Psoas muscle (tissue), 8 donors: ENCODE measurements at places on chromosomes 3 and 15. TPM values are rescaled to one million over a fixed set of nuclear protein-coding genes. Genes with fewer than 3 reads are reported as not detected.

Gene ALAS1
- total RNA-seq, result 73.4 TPM

Gene RFX7
- total RNA-seq, result 17.6 TPM

Gene RPP25
- total RNA-seq, result 0.64 TPM

Gene DAPK2
- total RNA-seq, result 65.6 TPM

Gene NPTN
- total RNA-seq, result 32.0 TPM

Gene FSTL1
- total RNA-seq, result 43.9 TPM

Gene CCDC13
- total RNA-seq, result 0.64 TPM

Gene KPNA4
- 198 TPM for total RNA-seq

Gene SOX14
- total RNA-seq, result not detected

Gene CAND2
- 140 TPM for total RNA-seq

Gene NR1I2
- total RNA-seq, result not detected

Gene ISLR2
- total RNA-seq, result 1.1 TPM

Gene FSD2
- 28.9 TPM for total RNA-seq

Gene DZIP1L
- 1.8 TPM for total RNA-seq

Gene OR4M2
- not detected for total RNA-seq

Gene GUCA1C
- not detected for total RNA-seq

Gene PLSCR4
- 13.5 TPM for total RNA-seq

Gene ARHGEF26
- 0.71 TPM for total RNA-seq
